Central memory CD4-positive, alpha-beta T cell (primary cell): ENCODE measurements at places on chromosomes 7 and 10.

DNA sequence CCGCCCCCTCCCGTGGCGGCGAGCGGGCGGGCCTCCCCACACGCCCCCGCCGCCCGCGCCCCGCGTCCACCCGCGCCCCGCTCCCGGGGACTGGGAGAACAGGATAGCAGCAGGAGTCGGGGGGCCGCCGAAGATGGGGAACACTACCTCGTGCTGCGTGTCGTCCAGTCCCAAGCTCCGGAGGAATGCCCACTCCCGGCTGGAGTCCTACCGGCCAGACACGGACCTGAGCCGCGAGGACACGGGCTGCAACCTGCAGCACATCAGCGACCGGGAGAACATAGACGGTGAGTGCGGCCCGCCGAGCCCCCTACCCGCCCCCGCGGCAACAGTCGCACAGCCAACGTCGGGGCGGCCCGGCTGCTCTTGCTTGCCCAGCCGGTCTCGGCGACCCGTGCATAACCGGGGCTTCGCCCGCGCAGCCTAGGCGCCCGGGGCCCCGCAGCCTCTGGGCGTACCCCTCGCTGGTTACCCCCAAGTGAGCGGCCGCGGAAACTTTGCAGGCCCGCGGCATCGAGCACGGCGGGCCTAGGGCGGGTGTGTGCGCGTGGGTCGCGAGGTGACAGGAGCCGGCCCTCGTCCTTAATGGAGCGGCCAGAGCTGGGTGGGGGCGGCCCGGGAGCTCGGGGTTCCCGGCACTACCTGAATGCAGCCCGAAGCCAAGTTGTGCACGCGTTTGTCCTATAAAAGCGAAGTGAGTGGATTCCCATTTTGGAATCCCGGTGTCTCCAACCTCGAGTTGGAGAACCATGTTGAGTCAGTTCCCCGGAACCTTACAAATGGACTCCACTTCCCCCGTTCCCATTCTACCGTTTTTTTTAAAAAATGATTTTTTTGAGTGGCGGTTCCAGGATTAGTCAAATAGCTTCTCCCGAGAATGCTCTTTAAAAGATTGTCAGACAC lies 863 bp downstream of the CCNY start:
- peak; percentile 26 for DNase-seq

GRCh38 chr7:46253520-46253919 lies 332.4 kb upstream of the IGFBP3 start:
- DNase-seq, result no peak

DNA sequence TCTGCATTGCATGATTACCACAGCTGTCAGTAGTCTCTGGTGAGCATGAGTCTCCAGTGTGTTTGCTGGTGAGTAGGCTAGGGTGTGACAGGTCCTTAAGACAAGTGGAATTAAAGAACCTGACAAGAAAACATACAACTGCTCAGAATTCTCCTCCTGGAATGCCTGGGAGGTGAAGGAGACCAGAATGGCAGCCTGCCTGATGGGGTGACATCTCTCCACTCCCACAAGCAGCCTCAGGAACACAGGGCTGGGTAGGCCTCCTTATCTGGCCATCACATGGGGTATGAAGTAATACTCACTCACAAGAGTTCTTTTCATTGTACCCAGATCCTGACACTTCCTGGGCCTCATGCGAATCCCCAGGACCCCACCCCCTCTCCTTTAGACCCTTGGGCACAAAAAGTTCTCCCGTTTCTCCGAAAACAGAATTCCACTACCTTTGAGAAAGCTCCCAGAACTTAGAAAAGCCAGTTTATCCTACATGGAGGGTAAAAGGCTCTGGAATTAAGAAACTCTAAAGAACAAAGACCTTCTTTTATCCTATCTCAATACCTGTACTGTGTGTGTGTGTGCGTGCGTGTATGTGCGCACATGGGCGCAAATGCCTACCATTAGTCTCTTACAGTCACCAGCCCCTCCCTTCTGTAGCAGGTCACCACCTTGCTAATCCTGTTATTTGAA lies 33.4 kb upstream of the C1GALT1 start:
- no peak for DNase-seq

DNA sequence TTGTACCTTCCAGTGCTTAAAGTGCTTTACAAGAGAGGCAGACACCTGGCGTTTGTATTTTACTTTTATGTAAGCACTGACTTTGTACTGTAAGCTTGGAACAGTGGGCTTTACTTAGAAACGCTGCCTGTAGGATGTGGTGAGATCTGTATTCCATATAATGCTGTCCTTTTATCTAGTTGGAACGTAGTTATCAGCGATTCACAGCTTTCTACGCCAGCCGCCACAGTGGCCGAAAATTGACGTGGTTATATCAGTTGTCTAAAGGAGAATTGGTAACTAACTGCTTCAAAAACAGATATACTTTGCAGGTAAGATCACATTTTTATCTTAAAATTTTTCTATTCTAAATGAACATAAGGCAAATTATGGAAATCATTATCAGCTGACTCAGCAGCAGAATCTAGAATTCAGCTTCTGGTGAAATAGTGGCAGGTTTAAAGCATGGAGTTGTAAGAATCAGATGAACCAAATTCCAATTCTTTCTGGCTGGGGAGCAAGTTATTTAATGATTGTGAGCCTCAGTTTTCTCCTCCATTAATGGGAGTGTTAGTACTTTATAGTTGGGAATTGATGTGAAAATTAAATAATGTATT lies 91.5 kb downstream of the CUL1 start:
- no peak for DNase-seq

- no peak for DNase-seq
Observed at GRCh38 chr10:123965973-123966895, 74.6 kb upstream of the CPXM2 start.
